Central memory CD8-positive, alpha-beta T cell (primary cell): ENCODE measurements at places on chromosomes 1 and 21.

GRCh38 chr1:152912900-152913299, 4.6 kb downstream of the IVL start:
- no peak for DNase-seq

GRCh38 chr1:70093250-70093975, 112.0 kb downstream of the LRRC40 start:
- no peak for DNase-seq

- no peak for DNase-seq
Observed at GRCh38 chr1:3022511-3022973, 1.3 kb downstream of the ACTRT2 start.

DNA sequence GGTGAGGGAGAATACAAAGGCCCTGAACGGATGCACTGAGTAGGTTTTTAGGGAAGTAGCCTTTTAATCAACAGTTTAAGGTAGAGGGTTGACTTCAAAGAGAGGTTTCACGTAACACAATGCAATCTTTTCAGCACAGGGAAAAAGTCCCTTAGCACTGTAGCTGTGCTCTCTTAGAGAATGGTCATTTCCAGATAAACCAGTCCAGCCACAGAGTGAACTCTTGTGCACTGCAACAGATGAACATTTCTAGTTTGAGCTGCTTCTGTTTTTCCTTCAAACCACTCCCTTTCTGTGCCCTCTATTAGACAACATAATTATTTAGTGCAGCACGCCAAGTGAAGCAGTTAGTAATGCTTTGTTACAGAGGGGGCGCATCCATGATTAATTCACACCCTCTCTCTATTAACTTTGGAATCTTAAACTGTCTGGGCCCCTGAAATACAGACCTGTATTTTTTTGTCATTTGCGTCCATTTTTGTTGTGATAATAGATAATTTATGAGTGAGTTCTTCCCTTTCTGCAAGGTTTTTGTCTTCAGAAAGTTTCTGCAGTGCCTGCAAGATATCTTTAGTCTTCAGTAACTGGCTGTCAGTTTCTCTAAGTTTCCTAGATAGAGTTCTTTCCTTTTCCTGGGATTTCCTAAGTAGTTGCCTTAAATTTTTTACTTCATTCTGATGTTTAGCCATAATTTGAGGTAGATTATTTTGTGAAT, 22.9 kb downstream of the LCA5L start:
- DNase-seq, result no peak

GRCh38 chr1:14553711-14554110, 44.8 kb upstream of the KAZN start:
- no peak for DNase-seq

- no peak for DNase-seq
Observed at GRCh38 chr1:46535063-46535462, 16.4 kb downstream of the KNCN start.

DNA sequence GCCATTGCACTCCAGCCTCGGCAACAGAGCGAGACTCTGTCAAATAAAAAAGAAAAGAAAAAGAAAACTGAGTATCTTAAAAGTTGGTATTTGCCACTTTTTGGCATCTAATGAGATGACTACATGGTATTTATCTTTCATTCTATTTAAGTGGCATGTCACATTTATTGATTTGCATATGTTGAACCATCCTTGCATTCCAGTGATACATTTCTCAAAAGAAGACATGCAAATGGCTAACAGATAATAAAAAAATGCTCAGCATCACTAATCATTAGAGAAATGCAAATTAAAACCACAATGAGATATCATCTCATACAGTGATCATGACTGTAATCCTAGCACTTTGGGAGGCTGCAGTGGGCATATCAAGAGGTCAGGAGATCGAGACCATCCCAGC, 28.1 kb downstream of the SFPQ start:
- no peak for DNase-seq

DNA sequence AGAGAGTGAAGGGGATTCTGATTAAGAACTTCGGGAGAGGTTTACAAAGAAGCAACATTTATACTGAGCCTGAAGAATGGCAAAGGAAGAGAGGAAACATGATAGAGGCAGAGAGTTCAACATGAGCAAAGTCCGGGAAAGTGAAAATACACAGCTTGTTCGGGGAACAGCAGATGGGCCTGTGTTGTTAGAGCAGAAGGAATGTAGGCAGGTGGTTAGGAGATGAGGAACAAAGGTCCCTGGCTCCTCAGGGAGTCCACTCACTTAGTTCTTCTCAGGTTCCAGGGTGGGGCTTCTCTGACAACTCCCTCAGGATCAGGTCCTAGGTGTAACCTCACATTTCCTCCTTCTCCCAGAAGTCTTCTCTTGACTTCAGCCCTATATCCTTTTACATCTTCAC, 5.1 kb upstream of the ZNF326 start:
- DNase-seq, result no peak

DNA sequence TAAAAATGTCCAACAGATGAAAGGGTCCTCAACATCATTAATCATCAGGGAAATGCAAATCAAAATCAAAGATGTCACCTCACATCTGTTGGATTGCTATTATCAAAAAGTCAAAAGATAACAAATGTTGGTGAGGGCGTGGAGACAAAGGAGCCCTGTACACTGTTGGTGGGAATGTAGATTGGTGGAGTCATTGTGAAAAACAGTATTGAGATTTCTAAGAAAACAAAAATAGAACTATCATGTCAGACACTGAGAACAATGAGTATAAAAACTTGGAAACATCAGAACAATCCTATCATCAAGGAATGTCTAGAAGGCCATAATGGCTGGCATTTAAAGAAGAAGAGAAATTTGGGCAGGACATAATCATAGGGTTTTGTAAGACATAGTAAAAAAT, 209.2 kb upstream of the PTGFR start:
- DNase-seq, result no peak

DNA sequence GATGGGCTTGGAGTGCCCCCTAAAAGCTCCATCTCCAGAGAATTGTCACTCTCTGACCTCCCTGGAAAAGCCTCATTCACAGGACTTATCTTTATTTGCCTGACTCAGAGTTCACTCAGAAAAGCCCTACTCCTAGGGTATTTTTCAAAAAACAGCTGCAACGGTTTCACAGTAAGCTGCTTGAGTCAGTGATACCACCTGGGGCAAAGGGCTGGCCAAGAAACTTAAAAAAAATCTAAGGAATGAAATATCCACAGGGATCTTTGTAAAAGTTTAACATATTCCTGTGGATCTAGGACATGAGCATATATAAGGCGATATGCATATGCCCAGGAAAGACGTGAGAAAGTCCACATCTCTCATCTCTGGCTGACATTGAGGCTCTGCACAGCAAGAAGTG, 33.8 kb upstream of the TSPAN2 start:
- no peak for DNase-seq

- no peak for DNase-seq
Observed at GRCh38 chr1:23357138-23357908, 12.3 kb downstream of the ZNF436 start.

DNA sequence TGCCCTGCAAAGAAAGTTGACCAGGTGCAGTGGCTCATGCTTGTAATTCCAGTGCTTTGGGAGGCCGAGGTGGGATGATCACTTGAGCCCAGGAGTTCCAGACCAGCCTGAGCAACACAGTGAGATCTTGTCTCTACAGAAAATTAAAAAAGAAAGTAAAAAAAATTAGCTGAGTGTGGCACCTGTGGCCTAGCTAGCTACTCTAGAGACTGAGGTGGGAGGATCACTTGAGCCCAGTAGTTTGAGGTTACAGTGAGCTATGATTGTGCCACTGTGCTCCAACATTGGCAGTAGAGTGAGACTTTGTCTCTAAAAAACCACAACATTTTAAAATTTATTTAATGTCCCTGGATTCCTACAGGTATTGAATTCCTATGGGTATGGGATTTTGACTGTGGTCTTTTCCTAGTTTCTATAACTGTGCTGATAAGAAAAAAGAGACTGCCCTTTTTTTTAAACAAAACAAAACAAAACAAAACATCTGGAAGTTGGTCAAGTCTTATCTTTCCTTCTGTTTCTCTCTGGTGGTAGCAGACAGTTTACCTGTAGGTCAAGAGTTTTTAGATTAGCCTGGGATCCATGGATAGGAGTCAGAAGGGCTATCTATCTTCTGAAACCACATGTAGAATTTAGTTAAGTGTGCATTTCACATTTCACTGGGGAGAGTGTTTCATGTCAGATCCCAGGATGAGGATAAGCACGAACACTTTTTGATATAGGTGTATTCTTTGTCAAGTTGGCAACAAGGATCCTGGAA, 18.8 kb downstream of the UCK2 start:
- DNase-seq, result no peak

- no peak for DNase-seq
Observed at GRCh38 chr1:2029561-2029960, 10.4 kb downstream of the GABRD start.

DNA sequence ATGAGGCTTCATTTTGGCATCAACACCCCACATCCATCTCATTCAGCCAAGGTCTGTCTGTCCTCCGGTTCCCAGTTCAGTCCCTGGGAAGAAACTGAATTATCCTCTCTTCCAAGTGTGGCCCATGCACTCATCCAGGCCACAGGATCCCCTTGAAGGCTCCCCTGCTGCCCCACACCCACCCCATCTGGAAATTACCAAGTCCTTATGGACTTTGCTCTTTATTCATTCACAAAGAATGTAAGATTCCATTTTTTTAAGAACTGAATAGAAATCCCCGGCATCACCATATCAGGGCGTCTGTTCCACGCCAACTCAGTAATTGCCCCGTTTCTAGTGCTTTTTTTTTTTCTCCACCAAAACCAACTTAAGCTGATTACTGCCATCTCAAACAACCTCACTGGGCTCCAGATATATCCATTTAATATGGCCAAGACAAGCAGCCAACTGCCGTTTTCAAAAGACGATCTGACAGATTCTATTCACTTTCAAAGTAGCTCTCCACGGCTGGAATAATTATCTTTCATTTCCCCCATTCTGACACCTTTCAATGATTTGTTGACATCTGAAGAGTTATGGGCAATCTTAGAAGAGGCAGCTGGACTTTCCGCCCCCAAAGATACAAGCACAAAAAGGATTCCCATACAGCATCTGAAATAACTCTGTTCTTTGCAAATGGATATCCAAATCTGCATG, 55.9 kb downstream of the OLIG1 start:
- no peak for DNase-seq

GRCh38 chr1:205592443-205593003, 39.3 kb downstream of the ELK4 start:
- no peak for DNase-seq

DNA sequence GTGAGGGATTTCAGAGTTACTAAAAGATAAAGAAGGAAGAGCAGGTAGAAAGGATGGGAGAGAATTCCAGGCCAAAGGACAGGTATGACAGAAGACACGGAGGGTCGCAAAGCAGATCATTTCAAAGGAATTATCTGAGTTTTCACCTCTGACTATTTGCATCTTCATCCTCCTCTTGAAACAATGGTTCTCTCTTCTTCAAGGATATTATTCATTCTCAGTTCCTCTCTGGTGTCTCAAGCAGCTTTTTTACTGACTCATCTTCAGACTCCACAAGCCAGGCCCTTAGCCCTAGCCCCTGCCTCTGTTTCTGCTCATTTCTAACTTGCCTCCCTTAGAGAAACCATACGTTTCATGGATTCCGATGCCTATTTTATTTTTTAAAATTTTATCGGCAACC, 15.0 kb downstream of the DDX59 start:
- DNase-seq, result no peak

DNA sequence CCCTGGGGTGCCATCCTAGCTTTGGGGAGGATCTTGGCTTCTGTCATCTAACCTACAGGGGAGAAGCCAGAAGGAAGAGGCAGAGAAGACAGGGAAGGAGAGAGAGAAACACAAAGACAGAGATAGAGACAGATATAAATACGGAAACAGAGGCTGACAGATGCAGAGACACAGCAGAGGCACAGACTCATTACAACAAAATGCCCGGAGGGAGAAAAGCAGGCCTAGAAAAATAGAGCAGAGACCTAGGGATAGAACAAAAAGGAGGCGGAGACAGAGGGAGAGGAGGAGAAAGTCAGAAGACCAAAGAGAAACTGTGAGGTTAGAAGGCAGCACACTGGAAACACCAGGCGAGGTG, 1.9 kb downstream of the PEAR1 start:
- DNase-seq, result no peak

GRCh38 chr1:4173731-4174130, 273.7 kb upstream of the C1orf174 start:
- peak; percentile 2 for DNase-seq

- DNase-seq, result peak; percentile 3
Observed at GRCh38 chr1:53345996-53346813, 18.3 kb upstream of the LRP8 start.

- DNase-seq, result no peak
Observed at GRCh38 chr1:55931081-55931940, 648.1 kb downstream of the PLPP3 start.

DNA sequence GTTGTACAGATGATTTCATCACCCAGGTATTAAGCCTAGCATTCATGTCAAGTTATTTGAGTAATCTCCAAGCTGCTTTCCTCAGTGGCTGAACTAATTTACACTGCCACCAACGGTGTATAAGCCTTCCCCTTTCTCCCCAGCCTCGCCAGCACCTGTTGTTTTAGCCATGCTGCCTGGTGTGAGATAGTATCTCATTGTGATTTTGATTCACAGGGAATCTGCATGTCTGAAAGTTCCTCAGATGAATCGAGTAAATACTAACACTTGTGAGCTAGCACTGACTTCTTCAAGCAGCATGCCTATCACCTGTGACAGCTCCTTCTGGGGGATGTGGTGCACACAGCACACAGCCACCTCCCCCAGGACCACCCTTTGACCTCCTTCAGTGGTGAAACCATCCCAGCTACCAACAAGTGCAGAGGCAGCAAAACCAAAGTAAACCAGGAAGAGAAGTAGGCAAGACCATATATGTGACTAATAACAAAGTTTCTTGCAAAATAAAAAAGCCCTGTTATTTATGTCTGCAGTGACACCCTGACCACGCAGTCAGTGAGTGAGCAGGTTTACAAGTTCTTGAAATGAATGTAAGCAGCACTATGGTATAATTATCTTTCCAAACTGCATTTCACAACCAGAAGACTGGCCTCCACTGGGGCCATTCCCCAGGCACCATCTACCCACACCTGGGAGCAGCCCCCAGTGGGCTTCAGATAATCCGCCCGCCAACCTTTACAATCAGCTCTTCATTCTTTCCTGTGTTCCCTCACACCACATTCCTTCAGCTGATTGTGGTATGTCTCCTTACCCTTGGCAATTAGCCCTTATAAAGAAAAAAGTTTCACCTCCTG, 173.8 kb downstream of the ETS2 start:
- no peak for DNase-seq

DNA sequence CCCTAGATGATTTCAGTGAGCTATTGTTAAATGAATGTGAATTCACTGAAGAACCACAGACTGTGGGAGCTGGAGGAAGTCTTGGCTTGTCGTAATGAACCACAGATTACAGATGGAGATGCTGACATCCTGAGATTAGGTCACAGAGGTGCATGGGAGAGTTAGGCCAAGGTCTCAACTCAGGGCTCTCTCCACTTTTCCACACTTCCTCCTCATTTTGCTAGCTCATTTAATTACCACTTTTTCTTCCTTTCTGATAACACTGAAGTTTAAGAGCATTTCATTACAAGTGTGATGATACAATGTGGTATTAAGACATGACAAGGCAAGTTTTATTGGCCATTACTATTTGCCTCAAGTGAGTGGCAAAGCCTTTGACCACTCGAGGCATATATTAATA, 30.8 kb downstream of the ST6GALNAC3 start:
- DNase-seq, result no peak
